ENCODE measurements at places on chromosomes 2 and 18.

DNA sequence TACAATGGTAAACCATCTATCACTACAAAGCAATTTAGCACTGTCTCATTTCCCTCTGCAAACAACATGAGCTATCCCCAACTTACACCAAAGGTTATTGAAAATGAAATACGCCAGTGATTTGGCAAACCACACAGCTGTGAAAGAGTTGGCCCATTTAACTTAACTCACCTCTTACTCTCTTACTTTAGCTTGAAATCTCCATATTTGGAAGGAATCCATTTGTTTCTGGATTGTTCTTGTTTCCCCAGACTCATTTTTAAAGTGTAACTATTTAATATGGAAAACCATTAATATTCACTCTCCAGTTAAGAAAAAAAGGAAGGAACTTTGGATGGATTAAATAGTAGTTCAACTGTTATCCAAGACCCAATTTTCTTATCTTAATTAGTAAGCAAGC is 93.7 kb upstream of the TRIB2 start:
- DNase-seq = no peak

DNA sequence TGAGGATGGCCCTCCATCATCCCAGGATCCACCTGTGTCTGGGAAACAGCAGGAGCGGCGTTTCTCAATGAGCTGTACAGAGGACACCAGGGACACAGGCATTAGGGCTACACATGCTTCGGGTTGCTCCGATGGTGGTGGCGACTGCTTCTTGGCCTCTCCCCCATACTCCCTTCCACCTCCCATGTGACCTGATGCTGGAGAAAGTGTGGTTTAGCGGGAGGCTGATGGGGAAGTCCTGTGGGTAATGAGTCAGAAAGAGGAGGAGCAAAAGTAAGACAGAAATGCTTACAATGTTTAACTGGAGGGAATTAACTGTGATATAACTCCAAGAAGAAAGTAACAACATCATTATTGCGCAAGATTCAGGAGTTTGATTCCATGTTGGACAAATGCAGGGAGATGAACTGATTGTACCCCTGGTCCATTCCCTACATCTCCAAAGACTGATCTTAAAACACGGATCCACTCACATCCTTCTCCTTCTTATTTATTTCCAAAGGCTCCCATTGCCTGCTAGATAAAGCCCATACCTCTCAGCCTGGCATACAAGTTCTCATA is 186.6 kb downstream of the NRP2 start:
- DNase-seq = no peak

DNA sequence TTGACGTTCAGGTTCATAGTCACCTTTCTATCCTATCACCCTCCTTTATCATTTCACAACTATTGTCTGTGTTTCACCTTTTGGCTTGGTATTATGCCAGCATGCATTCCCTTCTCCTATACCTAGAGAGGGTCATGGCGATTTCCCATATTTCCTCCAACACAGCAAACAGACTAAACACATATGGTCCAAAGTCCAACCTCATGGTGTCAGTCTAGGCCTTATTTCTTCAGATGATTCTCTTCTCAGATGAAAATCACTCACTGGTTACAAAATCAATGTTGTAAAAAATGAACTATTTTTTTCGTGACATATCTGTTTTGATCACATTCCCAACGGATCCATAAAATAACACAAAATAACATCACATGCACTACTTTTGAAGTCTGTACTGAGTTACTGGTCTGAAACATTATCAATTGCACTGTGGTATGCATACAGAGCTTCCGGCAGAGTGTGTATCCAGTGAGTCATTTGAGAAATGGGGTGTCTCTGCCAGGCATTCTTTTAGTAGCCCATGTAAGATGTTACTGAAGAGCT is 204.8 kb upstream of the GALNT5 start:
- DNase-seq = no peak

- no peak for DNase-seq
Observed at GRCh38 chr18:12318857-12319256, 10.8 kb downstream of the TUBB6 start.

DNA sequence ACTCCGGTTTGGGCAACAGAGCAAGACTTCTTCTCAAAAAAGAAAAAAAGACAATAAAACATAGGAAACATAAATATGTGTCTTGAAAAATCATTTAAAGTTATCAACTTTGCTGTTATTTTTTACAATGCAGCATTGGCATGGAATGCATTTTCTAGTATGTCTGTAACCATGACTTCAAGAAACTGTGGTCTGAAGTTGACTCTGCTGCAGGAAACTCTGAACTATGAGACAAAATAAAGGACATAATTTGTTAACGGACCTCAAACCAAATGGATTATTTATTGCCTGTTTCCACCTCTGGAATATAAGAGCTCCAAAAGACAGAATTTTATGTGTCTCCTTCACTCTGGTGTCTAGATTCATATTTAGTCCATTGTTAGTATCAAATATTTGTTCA is 79.1 kb downstream of the TRIB2 start:
- no peak for DNase-seq

GRCh38 chr18:42931491-42931890 is 184.0 kb downstream of the RIT2 start:
- DNase-seq = no peak

DNA sequence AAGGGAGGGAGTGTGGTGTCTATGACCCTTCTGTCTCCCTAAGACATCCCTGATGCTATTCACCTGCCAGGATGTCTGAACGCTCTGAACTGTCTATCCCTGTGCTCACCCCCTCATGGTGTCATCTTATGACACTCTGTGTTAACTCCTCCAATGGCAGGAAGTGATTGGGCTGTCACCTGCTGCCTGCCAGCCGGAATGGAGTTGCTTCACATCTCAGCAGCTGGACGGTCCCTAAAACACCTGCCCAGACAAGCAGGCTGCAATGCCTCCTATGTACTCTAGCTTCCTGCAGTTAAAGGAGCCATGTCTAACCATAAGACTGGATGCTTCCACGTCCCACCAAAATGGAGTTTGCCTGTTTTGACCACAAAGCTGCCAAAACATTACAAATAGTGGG is 99.9 kb downstream of the CPO start:
- DNase-seq = no peak

DNA sequence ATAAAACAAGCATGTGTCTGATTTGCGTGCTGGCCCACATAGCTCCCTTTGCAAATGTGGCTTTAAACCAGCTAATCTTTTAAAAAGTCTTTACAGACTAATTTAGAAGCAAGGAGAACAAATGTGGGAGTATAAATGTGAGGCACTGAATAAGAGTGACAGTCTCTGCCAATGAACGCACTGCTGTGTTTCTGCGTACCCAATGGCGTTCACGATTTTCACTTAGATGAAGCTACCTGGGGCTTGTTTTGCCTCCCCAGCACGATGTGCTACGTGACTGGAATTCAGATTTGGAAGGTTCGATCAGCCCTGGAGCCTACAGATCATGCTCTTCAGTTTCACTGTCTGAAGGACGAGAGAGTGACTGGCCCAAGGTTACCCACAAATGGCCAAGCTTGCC is 10.8 kb upstream of the CRACDL start:
- DNase-seq = no peak

- DNase-seq = no peak
Observed at GRCh38 chr2:20449501-20450200, 2.8 kb downstream of the RHOB start.

DNA sequence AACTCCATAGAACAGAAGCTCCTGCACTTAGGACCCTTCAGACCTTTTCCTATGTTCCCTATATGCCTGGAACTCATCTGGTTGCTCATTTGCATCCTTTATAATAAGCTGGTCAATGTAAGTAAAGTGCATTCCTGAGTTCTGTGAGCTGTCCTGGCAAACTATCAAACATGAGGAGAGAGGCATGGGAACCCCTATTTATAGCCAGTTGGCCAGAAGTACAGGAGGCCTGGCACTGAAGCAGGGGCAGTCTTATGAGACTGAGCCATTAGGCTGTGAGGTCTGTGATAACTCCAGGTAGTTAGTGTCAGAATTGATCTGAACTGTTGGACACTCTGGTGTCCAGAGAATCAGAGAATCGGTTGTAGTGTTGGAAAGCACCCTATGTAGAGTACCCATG is 88.4 kb downstream of the EHD3 start:
- DNase-seq = no peak

DNA sequence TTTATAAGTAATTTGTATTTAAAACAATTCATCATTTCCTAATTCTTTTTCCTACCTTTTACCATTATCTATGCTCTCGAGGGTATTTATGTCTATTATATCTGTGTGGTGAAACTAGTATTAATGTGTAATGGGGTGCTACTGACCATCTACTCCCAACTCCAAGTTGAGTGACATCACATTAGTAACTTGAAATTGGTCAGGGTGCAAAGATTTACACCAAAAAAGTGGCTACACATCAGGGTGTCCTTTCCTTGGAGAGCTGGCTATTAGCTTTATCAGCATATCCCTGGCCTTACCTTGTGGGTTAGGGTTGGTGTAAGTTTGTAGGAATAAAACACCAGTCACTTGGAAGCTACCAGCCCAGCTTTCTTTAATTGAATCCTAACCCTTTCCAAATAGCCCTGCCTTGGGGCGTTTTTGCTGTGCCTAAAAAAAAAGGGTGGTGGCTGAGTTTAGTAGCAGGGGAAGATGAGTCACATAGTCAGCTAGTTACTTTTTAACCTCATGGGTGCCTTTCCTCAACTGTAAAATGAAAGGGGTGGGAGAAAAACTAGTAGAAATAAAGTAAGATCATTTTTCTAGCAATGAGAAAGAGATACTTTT is 14.0 kb downstream of the ANXA4 start:
- no peak for DNase-seq

DNA sequence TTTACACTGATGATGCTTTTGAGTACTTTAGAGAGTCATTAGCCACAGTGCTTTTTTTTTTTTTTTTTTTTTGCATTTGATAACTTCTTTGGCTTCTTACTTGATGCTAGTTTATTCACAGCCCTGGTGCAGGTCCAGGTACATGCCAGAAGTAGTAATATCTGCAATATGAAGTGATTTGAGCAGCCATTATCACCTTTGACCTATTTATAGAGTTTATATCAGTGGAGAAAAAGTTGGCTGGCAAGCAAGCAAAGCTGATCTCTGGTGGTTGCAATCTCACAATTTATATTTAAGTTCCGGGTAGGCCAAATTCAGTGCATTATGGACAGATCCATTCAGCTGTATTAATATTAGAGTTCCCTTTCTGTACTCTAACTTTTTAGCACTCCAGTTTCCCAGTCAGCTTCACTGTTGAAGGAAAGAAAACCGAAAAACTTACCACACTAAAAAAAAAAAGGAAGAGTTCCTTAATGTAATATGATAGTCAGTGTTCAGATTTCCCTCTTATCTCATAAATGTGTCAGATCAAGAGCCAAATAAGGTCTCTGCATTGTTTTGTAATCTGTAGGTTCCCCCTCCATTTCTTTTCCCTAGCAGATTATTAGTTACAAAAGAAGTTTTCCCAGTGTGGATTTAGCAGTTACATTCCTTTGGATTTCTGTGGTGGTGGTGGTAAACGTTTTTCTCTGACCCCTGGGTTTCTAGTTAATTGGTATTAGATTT is 78.6 kb downstream of the HAUS1 start:
- DNase-seq = no peak

DNA sequence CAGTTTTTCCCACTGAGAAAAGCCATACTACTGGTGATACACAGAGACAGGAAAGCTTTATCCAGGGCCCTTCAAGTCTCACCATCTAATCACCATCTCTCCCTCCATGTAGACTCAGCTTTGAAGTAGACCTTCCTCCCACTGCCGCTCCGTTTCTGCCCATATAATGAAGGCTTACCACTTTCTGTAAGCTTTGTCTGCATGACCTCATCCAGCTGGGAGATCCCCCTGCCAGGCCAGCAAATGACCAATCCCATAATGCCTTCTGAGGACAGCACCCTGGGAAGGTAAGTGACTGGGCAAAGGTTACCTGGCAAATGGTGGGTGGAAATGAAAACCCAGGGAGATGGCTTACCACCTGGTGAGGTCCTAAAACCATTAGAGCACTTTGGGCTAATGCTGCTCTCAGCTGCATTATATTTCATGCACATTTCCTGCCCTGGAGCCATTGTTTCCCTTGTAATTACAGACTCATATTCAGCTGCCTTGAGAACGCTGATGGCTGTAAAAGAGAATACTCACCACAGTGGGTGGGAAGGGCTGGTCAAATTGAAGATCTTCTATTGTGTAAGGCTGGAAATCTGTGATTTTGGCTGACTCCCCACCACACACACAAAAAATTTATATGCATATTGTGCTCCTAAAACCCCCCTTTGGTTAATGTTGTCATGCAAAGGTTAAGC is 350.7 kb upstream of the SYT4 start:
- no peak for DNase-seq

- DNase-seq = no peak
Observed at GRCh38 chr2:172252154-172252553, 149.5 kb upstream of the DLX2 start.
